Thoracic aorta (tissue), 2 donors: ENCODE measurements at places on chromosomes 6 and 20. TPM values are rescaled to one million over a fixed set of nuclear protein-coding genes. Genes with fewer than 3 reads are reported as not detected.

GRCh38 chr20:62782149-62782892 lies 14.0 kb upstream of the MRGBP start:
- H3K27me3 ChIP-seq = no peaks in the 10 kb centered on the region
- H3K36me3 ChIP-seq = no peaks in the 10 kb centered on the region
- no peaks in the 10 kb centered on the region for H3K4me1 ChIP-seq
- H3K27ac ChIP-seq = no peak overlapping the region

DNA sequence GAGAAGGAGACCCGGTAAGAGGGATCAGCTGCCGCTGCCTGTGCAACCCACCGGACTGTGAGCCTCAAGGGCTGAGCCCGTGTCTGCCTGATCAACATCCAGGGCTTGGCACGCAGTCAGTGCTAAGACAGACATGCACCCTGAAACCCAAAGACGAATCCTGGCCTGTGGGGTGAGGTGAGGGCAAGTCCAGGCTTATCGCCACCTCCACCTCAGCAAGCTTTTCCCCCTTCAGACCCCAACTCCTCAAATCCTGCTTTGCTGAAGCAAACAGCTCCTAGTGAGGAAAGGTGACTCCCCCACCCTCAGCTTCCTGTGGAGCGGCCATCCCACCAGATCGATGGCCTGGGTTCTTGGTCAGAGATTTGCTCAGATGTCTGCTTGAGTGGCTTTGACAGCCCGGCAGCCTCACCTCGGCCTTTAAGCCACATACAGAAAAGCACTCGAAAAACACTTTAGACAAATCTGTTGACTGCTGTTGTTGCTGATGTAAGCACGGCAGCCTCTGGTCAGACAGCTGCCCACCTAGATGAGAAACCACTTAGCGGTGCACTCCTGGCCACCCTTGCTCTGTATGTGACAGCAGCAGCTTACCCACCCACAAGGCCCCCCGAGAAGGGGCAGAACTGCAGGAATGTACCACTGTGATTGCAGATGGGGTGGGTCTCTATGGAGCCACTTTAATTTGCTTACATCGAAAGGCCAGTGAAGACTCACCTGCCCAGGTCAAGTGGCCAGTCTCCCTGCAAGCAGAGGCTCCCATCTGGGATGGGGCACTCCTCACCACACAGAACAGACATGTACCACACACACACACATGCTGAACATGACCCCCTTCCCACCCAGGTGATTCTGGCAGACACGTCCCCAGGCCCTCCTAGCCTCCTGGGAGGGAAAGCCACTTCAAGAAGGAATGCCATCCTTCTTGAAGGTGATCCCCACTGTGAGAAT lies 14.8 kb downstream of the MTCH1 start:
- H3K4me1 ChIP-seq = no peaks in the 10 kb centered on the region
- H3K4me3 ChIP-seq = no peak overlapping the region
- peaks cover 83% of the 10 kb centered on the region for H3K36me3 ChIP-seq
- H3K27me3 ChIP-seq = no peaks in the 10 kb centered on the region
- no peak for DNase-seq
- H3K27ac ChIP-seq = no peak overlapping the region

DNA sequence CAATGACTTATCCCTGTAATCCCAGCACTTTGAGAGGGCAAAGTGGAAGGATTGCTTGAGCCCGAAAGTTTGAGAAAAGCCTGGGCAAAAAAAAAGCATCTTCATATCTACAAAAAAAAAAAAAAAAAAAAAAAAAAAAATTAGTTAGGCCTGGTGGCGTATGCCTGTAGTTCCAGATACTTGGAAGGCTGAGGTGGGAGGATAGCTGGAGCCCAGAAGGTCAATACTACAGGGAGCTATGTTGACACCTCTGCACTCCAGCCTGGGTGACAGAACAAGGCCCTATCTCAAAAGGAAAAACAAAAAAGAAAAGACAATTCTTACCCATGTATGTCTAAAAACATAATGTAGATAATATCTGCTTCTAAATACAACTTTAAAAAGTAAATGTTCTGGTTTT lies 27.2 kb downstream of the CRISP1 start:
- H3K4me3 ChIP-seq = no peak overlapping the region
- H3K36me3 ChIP-seq = no peaks in the 10 kb centered on the region
- no peak for DNase-seq
- H3K27ac ChIP-seq = no peak overlapping the region
- no peaks in the 10 kb centered on the region for H3K27me3 ChIP-seq
- no peaks in the 10 kb centered on the region for H3K4me1 ChIP-seq

- H3K4me3 ChIP-seq = no peak overlapping the region
- no peak overlapping the region for H3K27ac ChIP-seq
- no peaks in the 10 kb centered on the region for H3K36me3 ChIP-seq
- no peaks in the 10 kb centered on the region for H3K27me3 ChIP-seq
- no peak for DNase-seq
Observed at GRCh38 chr20:44769481-44769863, 23.8 kb downstream of the KCNK15 start.

DNA sequence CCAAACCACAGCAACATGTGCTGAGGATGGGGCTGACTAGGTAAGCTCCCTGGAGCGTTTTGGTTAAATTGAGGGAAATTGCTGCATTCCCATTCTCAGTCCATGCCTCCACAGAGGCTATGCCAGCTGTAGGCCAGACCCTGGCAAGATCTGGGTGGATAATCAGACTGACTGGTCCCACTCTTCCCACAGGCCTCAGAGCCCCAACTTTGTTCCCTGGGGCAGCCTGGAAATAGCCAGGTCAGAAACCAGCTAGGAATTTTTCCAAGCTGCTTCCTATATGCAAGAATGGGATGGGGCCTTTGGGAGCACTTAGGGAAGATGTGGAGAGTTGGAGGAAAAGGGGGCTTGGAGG lies 1.5 kb upstream of the VEGFA start:
- H3K27me3 ChIP-seq = no peaks in the 10 kb centered on the region
- H3K36me3 ChIP-seq = no peaks in the 10 kb centered on the region
- no peak overlapping the region for H3K4me3 ChIP-seq

Gene IPCEF1
- 2.8 TPM for total RNA-seq
